ENCODE measurements at places on chromosomes 6 and 20.
A peak's percentile ranks its signal among the peaks of the same experiment; 100 is the strongest.

GRCh38 chr20:32488066-32488838 is 96.9 kb downstream of the NOL4L start:
- DNase-seq, result no peak

GRCh38 chr6:138787138-138787537 is 8.7 kb upstream of the ECT2L start:
- DNase-seq, result no peak

DNA sequence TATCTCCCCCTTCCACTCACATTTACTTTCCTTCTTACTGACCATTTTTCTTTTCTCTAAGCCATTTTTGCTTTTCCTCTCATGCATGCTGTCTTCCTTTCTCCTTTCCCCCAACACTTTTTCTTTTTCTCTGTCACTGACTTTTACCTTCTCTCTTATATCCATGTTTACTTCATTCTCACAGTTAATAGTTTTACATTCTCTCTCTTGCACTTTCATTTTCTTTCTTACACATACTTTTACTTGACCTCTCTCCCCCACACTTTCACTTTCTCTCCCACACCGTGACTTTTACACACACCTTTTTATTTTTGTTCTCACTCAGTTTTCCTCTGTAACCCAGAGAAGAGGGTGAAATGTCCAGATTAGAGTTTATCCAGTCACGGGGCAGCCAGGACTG is 636.3 kb downstream of the PTPRT start:
- DNase-seq, result no peak

DNA sequence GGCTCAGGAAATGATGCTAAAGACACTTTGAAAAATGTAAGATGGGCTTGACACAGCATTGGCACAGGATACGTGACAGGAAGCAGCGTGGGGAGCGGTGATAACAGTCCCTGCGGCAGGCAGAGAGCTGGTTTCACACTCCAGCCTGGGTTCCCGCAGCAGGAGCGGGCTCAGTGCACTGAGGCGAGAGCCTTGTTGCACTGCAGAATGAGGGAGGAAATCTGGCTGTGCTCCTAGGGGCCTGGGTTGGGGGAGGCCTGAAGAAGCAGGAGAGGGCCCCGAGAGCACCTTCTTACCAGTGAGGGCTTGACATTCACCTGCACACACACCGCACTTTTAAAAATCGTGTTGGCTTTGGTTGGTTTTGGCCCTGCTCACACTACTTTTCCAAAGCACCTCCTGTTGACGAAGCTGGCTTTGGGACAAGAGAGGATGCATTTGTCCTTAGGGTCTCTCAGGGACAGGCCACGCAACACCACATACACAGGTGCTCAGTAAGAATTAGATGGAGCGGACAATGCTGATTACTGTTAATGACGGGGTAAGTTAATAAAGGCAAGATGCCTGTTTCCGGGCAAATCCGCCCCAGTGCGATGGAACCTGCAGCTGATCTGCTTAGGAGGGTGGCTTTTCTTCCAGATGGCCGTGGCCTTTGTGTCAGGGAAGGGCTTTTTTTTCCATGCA is 49.4 kb upstream of the ARMC2 start:
- DNase-seq, result peak; percentile 6

DNA sequence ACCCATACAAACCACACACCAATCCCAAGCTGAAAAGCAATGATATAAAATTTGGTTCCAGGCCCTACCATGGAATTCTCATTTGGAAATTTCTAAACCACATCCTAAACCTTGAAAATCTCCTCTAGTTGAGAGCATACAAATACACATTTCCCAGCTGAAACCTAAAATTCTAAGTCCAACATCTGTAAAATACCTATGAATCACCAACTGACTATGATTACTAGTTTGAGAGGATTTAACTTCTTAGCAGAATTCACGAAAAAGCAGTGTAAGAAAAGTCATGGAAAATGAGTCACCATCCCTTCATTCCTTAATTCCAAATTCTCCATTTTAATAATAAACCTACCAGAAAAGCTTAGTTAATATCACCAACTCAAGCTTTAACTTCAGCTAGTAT is 15.4 kb downstream of the RANBP9 start:
- no peak for DNase-seq

DNA sequence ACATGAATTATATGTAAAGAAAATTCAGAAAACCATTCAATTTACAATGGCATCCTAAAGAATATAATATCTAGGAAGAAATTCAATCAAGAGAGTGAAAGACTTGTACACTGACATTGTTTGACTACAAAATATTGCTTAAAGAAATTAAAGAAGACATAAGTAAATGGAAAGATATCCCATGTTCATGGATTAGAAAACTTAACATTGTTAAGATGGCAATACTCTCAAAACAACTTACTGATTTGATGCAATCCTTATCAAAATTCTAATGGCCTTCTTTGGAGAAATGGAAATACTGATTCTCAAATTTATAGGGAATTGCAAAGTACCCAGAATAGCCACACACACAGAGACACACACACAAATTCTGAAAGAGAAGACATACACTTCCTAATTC is 298.3 kb upstream of the EXOC2 start:
- DNase-seq, result no peak

- no peak for DNase-seq
These were observed at the start of gene PAX1 for GRCh38 chr20:21705575-21706260. Gene PAX1 (plus strand): TSS chr20:21705664. CDS start chr20:21705713, 49 bp downstream.
